Activated naive CD8-positive, alpha-beta T cell treated with anti-CD3 and anti-CD28 coated beads, Interleukin-2, amount 10 ng/mL, durations not matched to agents 7 days and 5 days (primary cell): ENCODE measurements at places on chromosomes 4 and X. TPM values are rescaled to one million over a fixed set of nuclear protein-coding genes. Genes with fewer than 3 reads are reported as not detected.

GPR143 gene
- total RNA-seq, result not detected

DNA sequence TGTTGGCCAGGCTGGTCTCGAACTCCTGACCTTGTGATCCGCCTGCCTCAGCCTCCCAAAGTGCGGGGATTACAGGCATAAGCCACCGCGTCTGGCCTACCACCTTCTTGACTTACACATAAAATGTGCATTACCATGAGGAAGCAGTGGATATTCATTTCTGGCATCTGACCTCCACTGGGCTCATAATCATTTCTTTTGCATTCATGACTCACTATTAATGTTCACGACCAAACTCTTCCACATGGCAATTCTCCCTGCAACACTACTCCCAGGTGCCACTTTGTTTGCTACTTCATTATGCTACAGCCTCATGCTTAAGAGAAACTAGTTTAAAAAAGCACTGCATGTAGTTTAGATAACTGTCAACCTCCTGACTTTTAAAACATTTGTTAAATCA, 22.7 kb downstream of the RASGEF1B start:
- H3K4me3 ChIP-seq, result no peak overlapping the region
- no peak for DNase-seq
- H3K4me1 ChIP-seq, result no peaks in the 10 kb centered on the region
- H3K36me3 ChIP-seq, result peaks cover 21% of the 10 kb centered on the region
- H3K27ac ChIP-seq, result peak overlapping the region; percentile 9

DNA sequence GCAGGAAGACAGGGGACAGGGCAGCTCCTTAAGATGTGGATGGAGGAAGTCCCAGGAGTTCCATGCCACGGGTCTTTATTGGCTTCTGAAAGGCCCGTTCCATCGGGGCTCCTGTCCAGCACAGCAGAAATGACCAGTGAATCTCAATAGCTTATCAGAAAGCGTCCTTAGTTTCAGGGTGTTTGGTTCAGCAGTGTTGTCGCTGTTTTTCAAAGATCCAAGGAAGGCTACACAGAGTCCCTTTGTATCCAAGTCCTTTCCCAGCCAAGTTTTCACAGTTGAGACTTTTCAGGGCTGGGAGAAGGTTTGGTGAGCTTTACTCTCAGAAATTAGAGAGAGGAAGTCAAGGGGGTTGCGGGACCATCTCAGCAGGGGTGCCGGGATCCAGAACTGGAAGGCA, 5.0 kb upstream of the ZCCHC4 start:
- H3K4me1 ChIP-seq, result peaks cover 5% of the 10 kb centered on the region
- peaks cover 10% of the 10 kb centered on the region for H3K27me3 ChIP-seq
- no peaks in the 10 kb centered on the region for H3K36me3 ChIP-seq

ABCE1 gene
- 57.5 TPM for total RNA-seq

DNA sequence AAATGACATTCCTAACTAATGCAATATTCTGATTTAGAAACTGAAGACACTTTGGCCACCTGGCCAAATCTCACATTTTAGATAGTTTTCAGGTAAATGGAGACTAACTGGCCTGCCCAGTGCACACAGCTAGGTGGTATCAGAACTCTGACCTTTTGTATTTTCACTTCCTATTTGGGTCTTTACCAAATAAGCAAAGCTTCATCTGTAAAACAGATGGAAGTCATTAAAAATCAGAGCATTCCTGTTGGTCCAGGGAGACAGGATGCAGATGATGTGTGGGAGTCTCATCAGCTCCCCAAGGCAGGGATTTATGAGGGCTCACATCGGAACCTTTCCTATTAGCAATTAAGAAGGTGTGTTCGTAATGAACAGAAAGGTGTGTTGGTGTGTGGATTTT, 57.7 kb downstream of the ARHGAP10 start:
- peaks cover 31% of the 10 kb centered on the region for H3K4me1 ChIP-seq
- no peak overlapping the region for H3K4me3 ChIP-seq
- no peaks in the 10 kb centered on the region for H3K36me3 ChIP-seq
- H3K27me3 ChIP-seq, result no peaks in the 10 kb centered on the region

- H3K4me1 ChIP-seq, result no peaks in the 10 kb centered on the region
- no peaks in the 10 kb centered on the region for H3K27me3 ChIP-seq
- H3K4me3 ChIP-seq, result no peak overlapping the region
- DNase-seq, result no peak
Observed at GRCh38 chrX:153463031-153463430, 7.3 kb downstream of the HAUS7 start.

- no peak overlapping the region for H3K4me3 ChIP-seq
- no peaks in the 10 kb centered on the region for H3K27me3 ChIP-seq
- no peak for DNase-seq
- H3K4me1 ChIP-seq, result peaks cover under 1% of the 10 kb centered on the region
Observed at GRCh38 chr4:3116955-3117354, 42.5 kb downstream of the HTT start.
